ENCODE measurements at places on chromosomes 13 and 19.

DNA sequence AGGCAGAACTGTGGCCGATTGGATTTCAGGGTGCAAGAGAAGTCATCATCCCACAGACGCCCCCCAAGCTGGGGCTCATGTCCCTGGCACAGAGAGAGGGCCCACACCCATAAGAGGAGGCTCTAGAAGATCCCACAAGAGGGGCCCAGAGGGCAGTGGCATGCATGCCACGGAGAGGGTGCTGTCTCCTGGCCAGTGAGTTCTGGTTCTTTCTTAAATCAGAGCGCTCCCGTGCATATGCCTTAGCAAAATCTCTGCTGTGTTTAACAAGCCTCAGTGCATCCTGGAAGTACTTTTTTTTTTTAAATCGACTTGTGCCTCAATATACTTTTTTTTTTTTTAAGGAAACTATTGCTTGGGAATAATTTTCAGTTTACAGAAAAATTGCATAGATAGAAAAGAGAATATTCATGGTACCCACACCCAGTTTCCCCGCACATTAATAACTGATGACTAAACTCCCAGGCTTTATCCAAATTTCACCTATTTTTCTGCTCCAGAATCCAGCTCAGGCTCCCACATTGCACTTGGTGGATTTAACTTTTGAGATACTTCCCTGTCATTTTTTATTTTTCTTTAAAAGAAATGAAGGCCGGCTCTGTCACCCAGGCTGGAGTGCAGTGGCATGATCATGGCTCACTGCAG lies 59.1 kb downstream of the PEX11G start:
- DNase-seq = no peak

GRCh38 chr13:26653310-26653709 lies 95.8 kb downstream of the WASF3 start:
- DNase-seq = no peak

DNA sequence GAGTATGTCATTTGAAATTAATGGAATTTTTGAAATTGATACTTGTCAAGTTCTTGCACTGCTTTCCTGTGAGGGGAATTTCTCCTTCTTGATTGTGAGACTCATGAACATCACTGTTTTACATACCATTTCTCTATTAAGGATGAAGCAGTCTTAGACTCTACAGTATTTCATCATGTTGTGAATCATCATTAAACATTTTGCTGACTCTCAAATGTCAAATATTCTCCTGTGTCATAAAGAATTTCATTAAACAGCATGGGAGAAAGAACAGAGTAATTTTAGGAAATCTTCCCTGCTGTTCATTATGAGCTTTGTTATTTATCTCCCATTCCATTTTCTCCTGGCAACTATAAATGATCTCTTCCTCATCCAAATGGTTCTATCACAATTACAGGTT lies 729.0 kb downstream of the PCDH9 start:
- no peak for DNase-seq

GRCh38 chr13:29925457-29926097 lies 75.2 kb upstream of the UBL3 start:
- DNase-seq = no peak

DNA sequence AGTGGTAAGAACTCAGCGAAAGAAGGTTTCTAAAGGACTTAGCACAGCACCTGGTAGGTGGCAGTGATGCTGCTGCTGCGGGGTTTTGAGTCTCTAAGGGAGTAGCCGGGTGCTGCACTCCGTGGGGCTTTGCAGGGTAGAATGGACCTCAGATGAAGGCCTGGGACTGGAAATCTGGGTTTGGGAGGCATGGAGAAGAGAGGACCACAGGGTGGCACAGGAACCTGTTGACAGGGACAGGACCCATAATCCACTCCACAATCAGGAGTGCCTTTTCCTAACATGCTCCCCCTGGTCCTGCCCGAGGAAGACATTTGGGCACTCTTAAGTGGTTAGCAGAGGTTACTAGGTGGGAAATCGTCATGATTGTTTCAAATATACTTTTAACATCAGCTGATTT lies 29.8 kb downstream of the TDRD12 start:
- DNase-seq = no peak

GRCh38 chr13:30696278-30697176 lies 38.8 kb upstream of the ALOX5AP start:
- no peak for DNase-seq

- DNase-seq = no peak
Observed at GRCh38 chr19:10407096-10407495, 3.8 kb upstream of the CDC37 start.

DNA sequence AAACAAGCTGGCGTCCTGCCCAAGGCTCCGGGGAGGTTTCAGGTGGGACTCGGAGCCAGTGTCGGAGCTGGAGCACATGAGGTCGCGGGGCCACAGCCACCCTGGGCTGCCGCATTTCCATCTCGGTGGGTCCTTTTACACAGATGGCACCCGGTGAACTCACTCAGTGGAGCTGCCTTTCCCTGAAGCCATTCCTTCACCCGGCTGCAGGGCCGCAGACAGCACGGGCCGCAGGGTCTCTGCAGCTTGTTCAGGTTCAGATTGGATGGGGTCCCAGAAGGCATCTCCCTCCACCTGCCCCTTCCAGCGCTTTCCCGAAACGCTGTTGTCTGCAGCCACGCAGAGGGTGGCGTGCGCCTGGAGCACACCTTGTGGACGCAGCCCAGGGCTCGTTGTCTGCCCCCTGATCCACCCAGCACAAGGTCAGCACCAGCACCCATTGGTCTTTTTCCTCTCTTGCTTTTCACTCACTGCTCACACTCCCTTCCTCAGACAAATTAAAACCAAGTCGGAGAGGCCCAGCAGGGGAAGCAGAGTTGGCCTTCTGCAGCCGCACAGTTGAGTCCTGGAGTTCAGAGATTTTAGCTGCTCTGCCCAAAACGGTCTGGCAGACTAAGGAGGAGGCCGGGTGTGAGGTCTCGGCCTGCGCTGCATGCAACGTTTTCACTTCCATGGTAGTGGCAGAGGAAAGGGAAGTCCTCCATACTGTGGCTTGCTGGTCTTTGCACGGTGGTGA lies 18.1 kb downstream of the MCF2L start:
- DNase-seq = no peak

- no peak for DNase-seq
Observed at GRCh38 chr13:33014291-33014690, 1.9 kb upstream of the KL start.

DNA sequence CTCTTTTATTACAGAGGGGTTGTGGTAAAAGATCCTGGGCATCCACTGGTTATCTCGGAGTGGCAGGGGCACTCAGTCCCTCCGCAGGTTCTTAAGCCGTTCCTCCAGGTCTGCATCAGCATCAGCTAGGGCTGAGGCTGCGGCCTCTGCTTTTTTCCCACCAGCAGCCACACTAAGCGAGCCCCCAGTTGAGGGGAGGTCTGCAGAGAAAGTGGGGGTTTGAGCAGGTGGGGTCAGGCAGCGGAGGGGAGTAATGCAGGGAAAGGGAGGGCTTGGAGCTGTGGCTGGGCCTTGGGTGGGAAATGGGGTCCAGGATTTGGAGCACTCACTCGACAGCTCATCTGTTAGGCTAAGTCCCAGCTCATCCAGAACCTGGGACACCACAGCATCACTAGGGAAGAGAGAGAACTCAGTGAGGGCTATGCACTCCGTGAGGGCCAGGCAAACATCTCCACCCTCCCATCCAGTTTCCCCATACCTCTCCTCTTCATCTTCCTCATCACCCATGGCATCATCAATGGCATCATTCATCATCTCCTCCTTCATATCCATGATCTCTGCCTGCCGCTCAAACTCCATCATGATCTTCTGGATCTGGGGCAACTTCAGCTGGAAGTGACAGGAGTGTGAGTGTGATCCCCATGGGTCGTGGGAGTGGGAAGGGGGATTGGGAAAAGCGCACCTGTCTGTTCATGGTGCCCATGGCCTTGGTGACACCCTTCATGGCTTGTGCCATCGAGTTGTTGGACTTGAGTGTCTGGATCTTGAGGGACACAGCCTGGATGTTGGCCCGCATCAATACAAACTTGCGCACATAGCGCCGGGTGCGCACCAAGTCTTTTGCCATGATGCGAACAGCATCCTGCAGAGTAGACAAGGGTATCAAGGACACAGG lies 3.1 kb downstream of the CHMP2A start:
- DNase-seq = no peak

DNA sequence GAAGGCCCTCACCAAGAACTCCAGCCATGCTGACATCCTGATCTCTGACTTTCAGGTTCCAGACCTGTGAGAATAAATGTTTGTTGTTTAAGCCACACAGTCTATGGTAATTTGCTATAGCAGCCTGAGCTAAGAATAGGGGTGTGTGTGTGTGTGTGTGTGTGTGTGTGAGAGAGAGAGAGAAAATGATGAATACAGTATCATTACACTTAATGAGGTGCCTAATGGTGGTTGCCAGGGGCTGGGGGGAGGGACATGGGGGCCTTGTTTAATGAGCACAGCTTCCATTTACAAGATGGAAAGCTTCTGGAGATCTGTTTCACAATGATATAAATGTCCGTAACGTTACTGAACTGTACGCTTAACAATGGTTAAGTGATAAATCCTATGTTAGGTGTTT lies 53.8 kb upstream of the LATS2 start:
- DNase-seq = no peak

- DNase-seq = no peak
Observed at GRCh38 chr13:92547266-92547665, 679.3 kb upstream of the GPC6 start.

- no peak for DNase-seq
Observed at GRCh38 chr13:54175466-54175865, 1146.9 kb downstream of the OLFM4 start.

- DNase-seq = no peak
Observed at GRCh38 chr19:12788682-12789097, 2.6 kb upstream of the JUNB start.

DNA sequence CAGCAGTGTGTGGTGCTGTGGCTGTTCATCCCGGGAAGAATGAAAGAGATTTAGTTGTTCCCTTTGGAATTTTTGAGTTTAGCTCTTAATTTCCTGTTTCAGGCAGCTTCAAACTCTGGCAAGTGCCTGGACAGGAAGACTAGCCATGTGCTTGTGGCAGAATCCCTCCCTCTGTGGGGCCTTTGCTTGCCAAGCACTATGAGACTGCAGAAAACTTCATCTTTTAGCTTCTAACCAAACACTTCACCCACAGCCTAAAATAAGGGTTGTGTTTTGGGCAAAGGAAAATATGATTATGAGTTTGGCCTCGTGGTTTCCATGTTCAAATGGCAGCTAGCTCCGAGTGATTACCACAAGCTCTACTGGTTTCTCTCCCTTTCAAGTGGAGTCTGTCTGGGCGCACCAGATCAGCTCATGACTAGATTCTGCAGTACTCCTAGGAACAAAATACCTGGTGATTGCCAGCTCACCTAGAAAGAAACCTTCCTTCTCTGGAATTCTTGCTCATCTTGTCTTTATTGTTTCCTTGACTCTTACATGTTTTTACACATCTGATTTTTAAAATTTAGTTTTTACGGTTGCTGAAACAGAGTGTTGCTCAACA lies 707.5 kb downstream of the SLITRK6 start:
- no peak for DNase-seq

- no peak for DNase-seq
Observed at GRCh38 chr13:112896736-112897602, 72.0 kb upstream of the MCF2L start.

DNA sequence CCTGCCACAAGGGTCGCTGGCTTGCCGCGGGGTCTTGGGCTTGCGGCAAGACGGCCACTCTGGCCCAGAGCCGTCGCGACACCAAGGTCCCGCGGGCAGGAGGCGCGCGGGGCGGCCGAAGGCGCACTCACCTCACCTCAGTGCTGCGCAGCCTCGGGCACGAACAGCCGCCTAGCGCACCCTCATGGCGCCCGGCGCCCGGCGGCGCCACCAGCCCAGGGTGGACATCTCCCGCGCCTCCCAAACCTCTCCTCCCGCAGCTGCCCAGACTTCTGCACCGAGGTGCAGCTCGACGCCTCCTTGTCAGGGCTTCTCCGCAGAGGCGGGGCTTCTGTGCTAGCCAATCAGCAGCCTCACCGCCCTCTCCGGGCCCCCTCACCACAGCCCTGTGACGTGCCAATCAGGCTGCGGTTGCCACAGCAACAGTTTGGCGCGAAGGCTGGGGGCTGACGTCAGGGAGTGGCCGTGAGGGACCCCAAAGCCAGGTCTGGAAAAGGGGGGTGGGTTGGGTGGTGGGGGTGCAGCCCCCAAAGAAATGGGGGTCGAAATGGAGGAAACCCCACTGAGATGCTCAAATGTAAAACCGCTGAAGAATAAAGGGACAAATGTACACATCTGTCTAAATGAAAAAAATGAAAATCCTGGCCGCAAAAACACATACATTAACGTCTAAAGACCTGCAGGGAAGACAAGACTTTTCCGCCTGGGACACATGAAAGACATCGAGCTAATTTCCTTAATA lies at the start of the genes PEG3 and ZIM2:
Gene PEG3, minus strand, starts transcription at position 276 of the 742 bp plus-strand sequence. CDS start 16,071 bp downstream, outside the sequence.
Gene ZIM2, minus strand, starts transcription at position 276 of the 742 bp plus-strand sequence. CDS start 16,449 bp downstream, outside the sequence.
- DNase-seq = no peak

DNA sequence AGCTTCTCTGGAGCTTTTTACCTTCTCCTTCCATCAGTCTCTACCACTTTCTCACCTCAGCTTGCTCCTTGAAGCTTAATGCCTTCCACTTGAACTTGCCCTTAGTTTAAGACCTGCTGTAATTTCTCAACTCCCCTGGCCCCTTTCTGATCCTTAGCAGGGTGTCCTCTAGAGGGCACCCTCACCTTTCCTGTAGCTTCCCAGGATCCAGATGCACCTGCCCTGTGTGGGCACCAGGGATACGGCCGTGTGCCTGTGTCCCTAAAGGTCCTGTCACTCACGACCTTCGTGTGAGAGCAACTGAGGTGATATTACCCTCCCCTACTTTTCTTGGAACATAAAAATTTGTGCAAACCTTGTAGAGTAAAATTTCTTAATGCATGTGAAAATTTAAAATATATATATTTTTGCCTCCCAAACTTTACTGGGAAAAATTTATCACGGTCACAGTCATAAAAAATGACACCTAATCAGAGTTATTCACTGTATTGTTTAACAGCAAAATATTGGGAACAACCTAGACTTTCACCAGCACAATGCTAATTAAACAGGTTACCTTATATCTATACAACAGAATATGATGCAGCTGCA lies 46.4 kb downstream of the PSG3 start:
- no peak for DNase-seq

DNA sequence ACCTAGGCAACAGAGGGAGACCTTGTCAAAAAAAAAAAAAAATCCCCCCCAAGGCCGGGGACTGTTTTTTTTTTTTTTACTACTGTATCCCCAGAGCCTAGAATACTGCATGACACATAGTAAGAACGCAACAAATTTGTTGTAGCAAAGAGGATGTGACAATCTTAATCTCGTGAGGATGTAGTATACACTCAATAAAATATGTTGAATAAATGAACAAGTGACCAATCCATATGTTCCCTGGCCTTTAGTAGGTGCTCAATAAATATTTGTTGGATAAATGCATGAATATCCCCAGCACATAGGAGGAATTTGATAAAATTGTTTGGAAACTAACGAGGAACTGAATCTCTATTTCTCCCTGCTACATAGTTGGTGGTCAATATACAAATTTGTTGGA lies 75.7 kb downstream of the MAP4K1 start:
- no peak for DNase-seq

DNA sequence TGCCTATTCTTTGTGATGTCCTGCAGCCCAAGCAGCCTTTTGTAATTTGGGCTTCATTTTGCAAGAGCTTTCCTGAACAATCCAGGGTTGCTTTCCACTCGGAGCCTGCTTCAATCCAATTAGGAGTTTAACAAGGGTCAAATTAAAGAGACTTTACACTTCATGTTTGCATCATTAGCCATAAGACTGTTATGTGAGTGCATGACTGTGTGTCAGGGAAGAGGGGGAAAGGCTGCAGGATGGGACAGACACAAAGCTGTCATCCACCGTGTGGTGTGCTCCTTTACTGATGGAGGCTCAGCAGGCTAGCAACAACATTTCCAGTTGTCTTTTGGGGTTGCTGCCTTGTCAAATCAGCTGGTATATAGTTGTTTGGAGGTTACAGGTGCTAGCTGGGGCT lies 23.7 kb upstream of the MAB21L1 start:
- DNase-seq = no peak
